Anterior cingulate cortex (tissue), 58 donors: ENCODE measurements at places on chromosomes 6 and 20.

DNA sequence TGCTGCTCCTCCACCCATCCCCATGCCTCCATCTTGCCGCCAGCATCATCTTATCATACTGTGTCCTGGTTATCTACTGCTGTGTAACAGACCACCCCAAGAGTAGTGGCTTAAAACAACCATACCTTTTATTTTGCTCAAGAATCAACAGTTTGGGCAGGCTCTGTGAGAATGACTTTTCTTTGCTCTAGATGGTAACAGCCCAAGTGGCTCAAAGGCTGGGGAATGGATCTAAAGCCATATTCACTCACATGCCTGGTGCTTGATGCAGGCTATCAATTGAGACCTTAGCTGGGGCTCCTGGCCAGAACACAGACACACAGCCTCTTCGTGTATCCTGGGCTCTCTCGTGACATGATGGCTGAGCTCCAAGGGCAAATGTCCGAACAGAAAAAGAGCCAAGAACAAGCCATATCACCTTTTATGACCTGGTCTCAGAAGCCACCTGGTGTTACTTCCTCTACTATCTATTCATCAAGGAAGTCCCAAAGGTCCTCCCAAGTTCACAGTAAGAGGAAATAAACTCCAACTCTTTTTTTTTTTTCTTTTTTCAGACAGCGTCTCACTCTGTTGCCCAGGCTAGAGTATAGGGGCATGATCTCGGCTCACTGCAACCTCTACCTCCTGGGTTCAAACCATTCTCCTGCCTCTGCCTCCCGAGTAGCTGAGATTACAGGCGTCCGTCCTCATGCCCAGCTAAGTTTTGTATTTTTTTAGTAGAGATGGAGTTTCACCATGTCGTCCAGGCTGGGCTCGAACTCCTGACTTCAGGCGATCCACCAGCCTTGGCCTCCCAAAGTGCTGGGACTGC is 159.3 kb upstream of the JARID2 start:
- DNase-seq, result no peak

GRCh38 chr20:14223806-14224205 is 113.6 kb downstream of the FLRT3 start:
- no peak for DNase-seq

GRCh38 chr20:61436667-61437279 is 184.7 kb downstream of the CDH4 start:
- DNase-seq, result peak; percentile 16

DNA sequence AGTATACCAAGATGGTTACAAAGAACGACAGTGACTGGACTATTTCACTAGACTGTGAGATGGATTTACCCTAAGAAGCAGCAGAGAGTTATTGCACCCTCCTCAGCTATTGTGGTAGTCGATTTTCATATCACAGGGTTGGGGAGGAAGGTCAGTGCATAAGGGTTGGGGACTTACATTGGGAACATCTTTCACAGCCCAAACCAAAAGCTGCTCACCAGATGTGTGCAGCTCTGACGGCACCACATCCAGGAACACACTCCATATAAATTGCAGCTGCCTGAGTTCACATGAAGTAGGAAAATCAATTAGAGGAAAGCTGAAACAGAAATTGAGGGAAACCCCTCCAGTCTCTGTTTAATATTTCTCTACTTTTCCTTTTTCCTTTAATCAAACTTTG is 470.5 kb upstream of the NRSN1 start:
- DNase-seq, result no peak

GRCh38 chr6:11831653-11832052 is 53.0 kb upstream of the ADTRP start:
- DNase-seq, result no peak

DNA sequence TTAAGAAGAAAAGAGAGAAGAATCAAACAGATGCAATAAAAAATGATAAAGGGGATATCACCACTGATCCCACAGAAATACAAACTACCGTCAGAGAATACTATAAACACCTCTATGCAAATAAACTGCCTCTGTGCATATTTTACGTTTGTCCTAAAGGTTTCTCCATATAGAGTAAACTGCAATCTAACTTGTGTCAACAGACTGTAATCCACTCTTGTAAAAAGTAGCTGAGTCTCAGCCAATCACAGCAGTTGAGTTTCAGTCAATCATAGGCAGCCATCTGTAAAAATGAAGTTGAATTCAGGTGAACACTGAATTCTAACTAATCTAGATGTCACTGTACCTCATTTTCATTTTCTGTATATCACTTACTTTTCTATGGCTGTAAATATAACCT is 112.2 kb upstream of the SYNCRIP start:
- no peak for DNase-seq

DNA sequence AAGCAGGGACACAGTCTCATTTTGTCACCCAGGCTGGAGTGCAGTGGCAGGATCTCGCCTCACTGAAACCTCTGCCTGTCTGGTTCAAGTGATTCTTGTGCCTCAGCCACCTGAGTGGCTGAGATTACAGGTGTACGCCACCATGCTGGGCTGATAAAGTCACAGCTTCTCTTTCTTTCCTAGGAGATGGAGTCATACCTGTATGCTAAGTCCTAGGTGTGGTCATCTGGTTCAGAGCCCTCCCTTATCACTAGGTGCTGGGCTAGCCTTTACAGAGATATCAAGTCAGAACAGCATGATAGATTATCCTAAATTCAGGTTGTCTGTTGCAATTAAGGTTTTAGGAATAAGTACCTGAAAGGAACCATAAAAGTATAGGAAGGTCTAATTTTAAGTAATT is 86.7 kb downstream of the AHI1 start:
- DNase-seq, result no peak

DNA sequence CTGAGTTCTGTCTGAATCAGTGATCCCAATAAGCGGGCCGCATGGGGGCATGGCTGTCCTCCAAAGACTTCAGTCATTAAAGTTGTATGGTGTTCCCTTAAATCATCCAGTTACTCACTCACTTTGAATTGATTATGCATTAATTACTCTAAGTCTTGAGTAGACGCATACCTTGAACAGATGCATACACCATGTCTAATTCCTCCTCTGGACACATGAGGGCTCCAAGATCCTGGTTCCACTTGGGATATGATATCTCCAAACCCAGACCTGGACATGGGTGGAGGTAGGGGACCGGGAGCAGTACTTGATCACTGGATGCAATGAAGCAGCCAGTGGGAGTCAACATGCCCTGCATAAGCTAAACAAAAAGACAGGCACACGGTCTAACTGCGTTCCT is 204.5 kb downstream of the FNDC1 start:
- DNase-seq, result no peak

DNA sequence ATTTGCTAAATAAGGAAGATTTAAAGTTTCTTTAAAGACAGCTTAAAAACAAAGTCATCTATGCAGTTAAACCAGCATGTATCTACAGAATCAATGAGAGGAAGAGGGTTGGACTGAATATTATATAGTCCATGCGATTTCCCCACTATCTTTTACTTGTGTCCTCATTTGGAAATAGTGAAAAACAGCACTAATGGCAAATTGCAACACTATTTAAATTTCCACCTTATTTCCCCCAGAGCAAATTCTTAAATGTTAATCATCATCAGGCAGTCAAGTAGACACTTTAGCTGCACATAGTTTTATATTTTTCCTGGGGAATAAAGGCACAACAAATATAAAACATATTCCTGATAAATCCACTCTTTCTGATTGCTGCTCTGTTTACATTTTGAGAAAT is 114.6 kb downstream of the LCA5 start:
- no peak for DNase-seq

- no peak for DNase-seq
Measured at GRCh38 chr6:17281497-17282481, 628 bp downstream of the RBM24 start.

GRCh38 chr6:51554029-51554428 is 533.4 kb downstream of the PKHD1 start:
- DNase-seq, result no peak

- DNase-seq, result peak; percentile 22
Measured at GRCh38 chr6:5085648-5086293, 630 bp downstream of the PPP1R3G start.

DNA sequence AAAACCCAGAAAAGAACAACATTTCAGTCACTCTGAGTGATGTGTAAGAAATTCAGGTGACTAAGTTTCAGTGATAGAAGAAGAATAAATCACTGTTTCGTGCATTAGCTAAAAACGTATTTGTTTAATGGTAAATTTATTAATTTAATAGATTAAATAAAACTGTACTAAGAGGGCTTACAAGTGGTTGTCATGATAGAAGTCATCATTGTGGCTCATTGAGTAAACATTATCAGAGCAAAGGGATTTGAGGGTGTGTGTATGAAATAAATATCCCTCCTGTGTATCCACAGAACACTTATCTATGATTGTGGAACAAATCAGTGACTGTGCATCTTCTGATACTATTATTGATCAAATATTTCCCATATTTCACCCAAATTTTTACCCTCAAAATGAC is 40.1 kb downstream of the THEMIS start:
- no peak for DNase-seq
